ENCODE measurements at places on chromosomes 6 and 20.
A peak's percentile ranks its signal among the peaks of the same experiment; 100 is the strongest.

DNA sequence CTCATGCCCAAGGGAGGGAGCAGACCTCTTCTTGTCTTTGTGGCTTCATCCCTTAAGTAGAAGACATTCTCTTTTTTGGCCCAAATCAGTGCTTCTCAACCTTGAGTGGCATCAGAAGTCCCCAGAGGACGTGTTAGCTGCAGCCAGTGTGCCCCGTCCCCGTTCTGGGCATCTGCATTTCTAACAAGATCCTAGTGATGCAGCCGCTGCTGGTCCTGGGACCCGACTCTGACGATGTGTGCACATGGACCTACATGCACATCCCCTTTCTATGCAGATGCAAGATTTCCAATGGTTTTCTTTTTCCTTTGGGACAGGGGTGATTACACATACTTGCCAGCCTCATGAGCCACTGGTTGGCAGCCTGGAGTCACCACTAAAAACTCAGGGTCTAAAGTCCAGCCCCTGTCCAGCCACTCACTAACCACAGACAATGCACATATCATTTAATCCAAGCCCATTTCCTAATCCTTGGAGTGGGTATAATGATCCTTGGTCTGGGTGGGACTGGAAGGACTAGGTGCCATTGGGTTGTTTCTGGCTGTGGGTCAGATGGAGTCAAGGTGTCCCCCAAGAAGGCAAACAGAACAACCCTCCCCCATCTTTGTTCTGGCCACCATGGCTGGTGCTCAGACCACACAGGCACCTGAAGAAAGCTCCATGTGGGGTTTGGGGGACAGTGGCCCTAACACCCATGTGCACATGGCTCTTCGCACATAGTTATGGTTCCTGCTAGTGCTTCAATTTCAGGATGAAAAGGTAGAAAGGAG lies 6.4 kb downstream of the ACSS1 start:
- no peaks in the 10 kb centered on the region for H3K36me3 ChIP-seq
- DNase-seq, result no peak
- no peak overlapping the region for H3K27ac ChIP-seq
- no peaks in the 10 kb centered on the region for H3K4me1 ChIP-seq

GRCh38 chr6:105389543-105389942 lies 13.3 kb downstream of the PREP start:
- no peaks in the 10 kb centered on the region for H3K36me3 ChIP-seq
- H3K4me3 ChIP-seq, result no peak overlapping the region
- peak overlapping the region; percentile 26 for H3K27ac ChIP-seq
- H3K4me1 ChIP-seq, result peaks cover 25% of the 10 kb centered on the region
- H3K27me3 ChIP-seq, result no peaks in the 10 kb centered on the region

DNA sequence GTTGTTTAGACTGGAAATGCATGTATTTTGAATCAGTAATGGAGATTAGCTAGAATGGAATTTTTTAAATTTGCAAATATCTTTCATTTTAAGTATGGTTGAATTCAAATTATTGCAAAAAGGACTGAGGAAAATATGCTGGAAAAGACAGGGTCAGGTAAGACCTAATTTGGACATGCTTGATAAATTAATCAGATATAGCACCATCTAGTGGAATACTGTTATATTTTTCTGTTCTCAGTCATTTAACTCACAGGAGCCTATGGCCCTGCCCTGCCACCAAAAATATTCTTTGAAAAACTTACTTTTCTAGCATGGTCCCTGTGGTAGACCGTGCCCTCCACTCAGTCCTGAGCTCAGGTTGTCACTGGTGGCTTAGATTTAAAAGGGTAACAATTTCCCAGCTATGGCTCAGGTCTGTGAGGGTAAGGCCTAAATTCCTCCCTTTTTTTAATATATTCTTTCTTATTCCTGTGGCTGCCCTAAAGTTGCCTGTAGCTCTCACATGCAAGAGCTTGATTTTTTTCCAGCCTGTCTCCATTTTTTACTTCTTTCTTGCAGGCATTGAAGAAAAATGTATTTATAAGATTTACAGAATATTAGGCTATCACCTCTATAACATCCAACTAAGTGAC lies 25.3 kb upstream of the KIAA1586 start:
- H3K27me3 ChIP-seq, result no peaks in the 10 kb centered on the region
- H3K27ac ChIP-seq, result no peak overlapping the region
- no peak overlapping the region for H3K4me3 ChIP-seq
- DNase-seq, result peak; percentile 49

DNA sequence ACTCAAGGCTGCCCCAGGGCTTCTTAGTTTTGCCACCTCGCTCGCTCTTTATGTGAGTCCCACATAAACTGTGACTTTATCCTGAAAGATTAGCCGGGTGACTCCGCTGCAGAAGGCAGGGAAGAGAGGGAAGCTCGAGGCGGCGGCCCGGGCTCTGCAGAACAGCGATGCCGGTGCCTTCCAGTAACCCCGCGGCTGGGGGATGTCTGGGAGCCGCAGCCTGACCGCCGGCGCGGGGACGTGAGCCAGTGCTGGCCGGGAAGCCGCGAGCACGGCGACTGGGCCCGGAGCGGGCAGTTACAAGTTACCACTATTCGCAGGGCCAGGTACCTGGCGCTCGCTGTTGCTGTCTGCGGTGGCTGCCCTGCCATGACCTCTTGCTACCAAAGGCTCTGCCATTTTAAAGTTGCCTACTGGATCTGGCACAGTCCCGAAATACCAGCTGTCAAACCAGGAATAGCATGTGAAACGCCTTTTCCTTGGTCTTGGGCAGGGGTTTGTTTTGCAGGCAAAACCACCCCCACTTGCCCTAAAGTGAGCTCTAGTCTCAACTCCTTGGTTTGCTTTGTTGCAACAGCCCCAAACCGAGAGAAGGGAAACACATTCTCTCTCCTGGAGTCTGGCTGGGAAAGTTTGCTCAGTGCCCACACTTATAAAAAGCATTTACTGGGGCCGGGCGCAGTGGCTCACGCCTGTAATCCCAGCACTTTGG lies 124.0 kb upstream of the SLC2A12 start:
- peak; percentile 69 for DNase-seq
- H3K4me3 ChIP-seq, result peak overlapping the region; percentile 83
- no peaks in the 10 kb centered on the region for H3K36me3 ChIP-seq
- H3K27ac ChIP-seq, result no peak overlapping the region
- peaks cover 4% of the 10 kb centered on the region for H3K4me1 ChIP-seq

DNA sequence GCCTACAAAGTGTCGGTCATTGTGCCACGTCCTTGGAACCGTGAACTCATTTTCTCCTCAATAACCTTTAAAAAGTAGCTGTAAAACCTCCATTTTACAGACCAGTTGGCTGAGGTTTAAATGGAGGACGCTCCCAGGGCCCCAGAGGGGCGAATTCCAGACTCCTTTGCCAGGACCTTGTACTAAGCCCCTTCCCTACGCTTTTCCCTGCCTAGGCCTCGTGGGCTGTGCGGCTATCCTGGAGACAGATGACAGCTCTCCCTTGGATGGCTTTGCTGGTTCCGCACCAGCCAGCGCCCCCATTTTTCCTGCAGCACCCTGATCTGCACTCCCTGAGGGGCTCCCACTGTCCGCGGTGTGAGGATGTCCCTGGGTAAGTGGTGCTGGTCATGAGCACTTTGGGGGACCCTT lies 12.1 kb upstream of the SNHG17 start:
- H3K4me3 ChIP-seq, result peak overlapping the region; percentile 100
- no peak overlapping the region for H3K27ac ChIP-seq
- peaks cover 8% of the 10 kb centered on the region for H3K4me1 ChIP-seq
- DNase-seq, result peak; percentile 28

DNA sequence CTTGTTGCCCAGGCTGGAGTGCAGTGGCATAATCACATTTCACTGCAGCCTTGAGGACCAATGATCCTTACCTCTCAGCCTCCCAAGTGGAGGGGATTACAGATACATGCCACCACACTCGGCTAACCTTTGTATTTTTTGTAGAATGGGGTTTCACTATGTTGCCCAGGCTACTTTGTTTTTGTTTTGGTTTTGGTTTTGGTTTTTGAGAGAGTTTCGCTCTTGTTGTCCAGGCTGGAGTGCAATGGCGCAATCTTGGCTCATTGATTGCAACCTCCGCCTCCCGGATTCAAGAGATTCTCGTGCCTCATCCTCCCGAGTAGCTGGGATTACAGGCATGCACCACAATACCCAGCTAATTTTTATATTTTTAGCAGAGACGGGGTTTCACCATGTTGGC lies 105.5 kb downstream of the BMP7 start:
- no peak overlapping the region for H3K27ac ChIP-seq
- DNase-seq, result no peak
- H3K27me3 ChIP-seq, result no peaks in the 10 kb centered on the region
- H3K36me3 ChIP-seq, result no peaks in the 10 kb centered on the region

- peak; percentile 68 for DNase-seq
- no peak overlapping the region for H3K27ac ChIP-seq
- H3K4me3 ChIP-seq, result no peak overlapping the region
- H3K27me3 ChIP-seq, result no peaks in the 10 kb centered on the region
Measured at GRCh38 chr20:64268174-64268573, 12.6 kb downstream of the PCMTD2 start.

DNA sequence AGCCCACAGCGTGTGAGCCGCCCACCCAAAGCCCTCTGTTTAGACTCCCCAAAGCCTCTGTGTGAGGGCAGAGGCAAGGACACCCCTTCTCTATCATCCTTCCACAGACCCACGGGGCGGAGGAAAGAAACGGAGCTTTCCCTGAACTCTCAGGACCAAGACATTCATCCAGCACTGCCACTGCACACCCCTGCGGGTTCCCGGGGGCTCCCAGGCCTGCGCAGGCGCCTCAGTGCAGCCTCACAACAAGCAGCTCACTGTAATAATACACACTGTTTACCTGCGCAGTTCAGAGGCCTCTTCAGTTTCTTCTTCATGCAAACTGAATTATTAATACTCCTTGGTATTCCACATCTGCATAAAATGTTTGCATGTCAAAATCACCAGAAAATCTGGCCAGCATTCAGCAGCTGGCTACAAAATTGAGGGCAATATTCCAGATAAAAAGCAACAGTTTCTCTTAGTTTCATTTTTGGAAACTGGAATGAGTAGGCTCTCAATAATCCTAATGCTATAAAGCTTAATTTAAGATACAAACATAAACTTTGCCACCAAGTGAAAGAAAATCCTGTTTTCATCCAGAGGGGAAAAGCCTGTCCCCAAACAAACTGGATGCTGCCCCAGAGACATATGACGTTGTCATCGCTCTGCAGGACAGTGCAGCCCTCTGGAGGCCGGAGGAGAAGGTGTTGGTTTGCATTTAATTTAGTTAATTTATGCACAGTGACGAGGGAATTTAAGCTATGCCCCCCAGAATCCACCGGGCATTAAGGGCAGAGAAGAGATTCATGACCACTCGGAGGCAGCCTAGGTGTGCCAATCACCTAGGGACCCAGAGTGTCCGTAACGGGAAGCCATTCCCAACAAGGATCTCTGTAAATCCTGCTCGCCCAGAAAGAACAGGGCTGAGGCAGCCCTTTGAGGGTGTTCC lies 45.3 kb downstream of the NINL start:
- H3K27me3 ChIP-seq, result no peaks in the 10 kb centered on the region
- H3K4me3 ChIP-seq, result no peak overlapping the region
- H3K4me1 ChIP-seq, result peaks cover 15% of the 10 kb centered on the region
- no peak overlapping the region for H3K27ac ChIP-seq
- H3K36me3 ChIP-seq, result no peaks in the 10 kb centered on the region

DNA sequence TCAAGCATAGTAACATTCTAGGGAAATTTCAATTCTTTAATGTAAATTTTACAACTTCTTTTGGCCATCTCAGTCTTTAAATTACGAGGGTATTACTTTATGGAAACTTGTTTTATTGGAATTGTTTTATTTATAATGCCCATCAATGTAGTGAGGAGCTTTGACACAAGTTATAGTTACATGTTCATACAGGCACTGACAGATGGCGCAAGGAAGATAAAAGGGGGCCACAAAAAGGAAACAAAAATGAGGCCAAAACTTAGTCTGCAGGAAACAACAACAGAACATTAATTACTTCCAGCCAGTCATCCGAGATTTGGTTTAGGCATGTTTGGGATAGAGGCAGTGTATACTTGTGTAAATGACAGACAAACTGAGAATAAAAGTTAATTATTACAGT lies 18.3 kb downstream of the SESN1 start:
- no peaks in the 10 kb centered on the region for H3K4me1 ChIP-seq
- H3K4me3 ChIP-seq, result no peak overlapping the region
- H3K27ac ChIP-seq, result no peak overlapping the region
- no peaks in the 10 kb centered on the region for H3K36me3 ChIP-seq
- H3K27me3 ChIP-seq, result no peaks in the 10 kb centered on the region

GRCh38 chr6:43886067-43886461 lies 116.1 kb downstream of the VEGFA start:
- H3K36me3 ChIP-seq, result no peaks in the 10 kb centered on the region
- DNase-seq, result no peak
- no peaks in the 10 kb centered on the region for H3K27me3 ChIP-seq
- peaks cover 7% of the 10 kb centered on the region for H3K4me1 ChIP-seq

DNA sequence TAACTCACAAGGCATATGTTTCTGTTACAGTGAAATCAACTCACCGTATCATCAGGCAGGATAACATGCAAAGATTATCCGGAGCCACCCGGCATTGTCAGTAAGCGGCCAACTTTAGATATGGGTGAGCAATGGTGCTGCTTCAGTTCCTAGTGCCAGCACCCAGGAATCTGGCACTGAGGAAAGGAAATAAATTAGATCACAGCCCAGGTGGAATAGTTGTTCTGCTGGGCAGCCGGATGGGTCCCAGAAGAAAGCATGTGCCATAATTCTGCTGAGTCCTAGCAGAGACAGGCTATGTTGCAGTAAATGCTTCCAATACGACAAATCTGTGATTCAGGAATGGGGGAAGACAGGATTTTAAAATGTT lies 183.6 kb upstream of the SPTLC3 start:
- H3K36me3 ChIP-seq, result no peaks in the 10 kb centered on the region
- no peak overlapping the region for H3K4me3 ChIP-seq
- no peak for DNase-seq
- no peak overlapping the region for H3K27ac ChIP-seq

GRCh38 chr20:32898729-32899128 lies 40.0 kb downstream of the EFCAB8 start:
- H3K27ac ChIP-seq, result no peak overlapping the region
- no peaks in the 10 kb centered on the region for H3K36me3 ChIP-seq
- DNase-seq, result no peak
